ENCODE measurements at places on chromosomes 6 and 20.

GRCh38 chr6:108193131-108193530 lies 27.3 kb downstream of the NR2E1 start:
- DNase-seq = no peak

- no peak for DNase-seq
Observed at GRCh38 chr6:107800564-107801164, 23.4 kb downstream of the SCML4 start.

GRCh38 chr20:32337937-32338661 lies 20.0 kb upstream of the ASXL1 start:
- no peak for DNase-seq

DNA sequence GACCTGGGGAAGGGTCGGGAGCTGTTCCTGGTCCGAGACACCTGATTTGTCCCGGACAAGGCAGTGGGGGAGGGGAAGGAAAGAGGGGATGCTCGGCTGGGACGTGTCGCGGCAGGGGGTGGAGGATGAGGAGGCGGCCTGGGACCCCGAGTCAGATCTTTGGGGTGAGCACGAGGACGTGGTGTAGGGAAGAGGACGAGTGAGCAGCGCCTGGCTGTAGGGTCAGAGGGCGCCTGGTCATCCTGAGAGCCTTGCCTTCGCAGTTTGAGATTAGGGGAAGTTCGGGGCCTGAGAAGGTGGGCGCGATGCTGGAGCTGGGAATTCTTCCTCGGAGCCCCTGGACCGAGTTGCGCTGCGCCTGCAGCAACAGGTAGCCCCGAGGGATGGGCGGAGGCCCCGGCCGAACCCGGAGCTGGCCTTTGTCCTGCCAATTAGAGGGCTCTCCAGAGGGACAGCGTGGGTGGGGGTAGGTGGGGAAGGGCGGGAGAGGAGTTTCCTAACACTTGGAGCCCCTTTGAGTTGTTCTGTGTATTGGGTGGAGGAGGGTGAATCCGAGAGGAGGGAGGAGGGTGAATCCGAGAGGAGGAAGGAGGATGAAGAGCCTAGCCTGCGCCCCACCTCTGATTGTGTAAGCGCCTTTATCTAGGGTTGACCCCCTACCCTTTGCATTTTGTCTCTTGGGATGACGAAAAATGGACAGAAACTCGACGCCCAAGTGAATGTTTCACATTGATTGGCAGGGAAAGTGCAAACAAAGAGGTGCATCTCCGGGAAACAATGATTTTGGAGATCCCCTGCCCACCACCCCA lies 72.0 kb downstream of the SOX4 start:
- DNase-seq = no peak

GRCh38 chr20:41011551-41012067 lies 17.0 kb upstream of the TOP1 start:
- DNase-seq = no peak

DNA sequence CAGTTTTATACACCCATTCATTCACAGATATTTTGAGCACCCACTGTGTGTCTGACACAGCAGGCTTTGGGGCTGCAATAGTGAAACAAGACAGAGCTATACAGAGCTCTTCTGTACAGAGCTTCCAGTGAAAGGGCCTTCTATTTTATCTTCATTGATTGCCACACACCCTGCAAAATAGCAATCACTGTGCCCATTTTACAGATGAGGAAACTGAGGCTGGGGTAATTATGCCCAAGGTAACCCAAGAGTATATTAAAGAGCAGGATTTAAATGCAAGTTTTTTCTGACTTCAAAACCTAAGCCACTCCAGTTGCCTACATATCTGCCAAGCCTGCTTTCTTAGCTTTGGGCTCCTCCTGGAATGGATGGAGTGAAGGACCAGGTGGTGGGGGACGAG lies 4.5 kb downstream of the BPI start:
- DNase-seq = no peak

DNA sequence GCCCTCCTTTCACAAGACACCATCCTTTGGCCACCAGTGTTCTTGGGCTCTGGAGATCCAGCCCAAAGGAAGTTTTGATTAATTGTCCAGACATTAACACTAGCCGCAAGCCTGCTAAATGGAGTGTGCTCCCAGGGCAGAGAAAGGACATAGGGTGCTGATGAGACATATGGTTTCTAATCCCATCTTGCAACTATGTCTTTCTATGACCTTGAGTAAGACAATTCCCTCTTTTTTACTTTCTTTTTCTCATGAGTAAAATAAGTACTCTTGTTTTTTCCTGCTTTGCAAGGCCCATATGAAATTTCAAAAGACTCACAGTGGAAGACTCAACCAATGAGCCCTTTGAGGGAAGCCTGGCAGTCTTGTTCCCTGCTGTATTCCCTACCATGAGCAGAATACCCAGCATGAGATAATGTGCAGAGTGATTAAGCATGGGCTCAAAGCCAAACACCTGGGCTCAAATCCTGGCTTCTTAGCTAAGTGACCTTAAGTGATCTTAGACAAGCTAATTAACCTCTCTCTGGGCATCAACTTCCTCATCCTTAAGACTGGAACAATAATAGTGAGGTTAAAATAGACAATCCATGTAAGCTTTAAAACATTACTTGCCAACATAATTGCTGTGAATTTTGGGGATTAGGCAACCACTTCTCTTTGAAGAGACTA lies at the start of gene WFDC10B:
Gene WFDC10B, minus strand, starts transcription at position 51 of the 669 bp plus-strand sequence. CDS start 19,027 bp downstream, outside the sequence.
- no peak for DNase-seq

DNA sequence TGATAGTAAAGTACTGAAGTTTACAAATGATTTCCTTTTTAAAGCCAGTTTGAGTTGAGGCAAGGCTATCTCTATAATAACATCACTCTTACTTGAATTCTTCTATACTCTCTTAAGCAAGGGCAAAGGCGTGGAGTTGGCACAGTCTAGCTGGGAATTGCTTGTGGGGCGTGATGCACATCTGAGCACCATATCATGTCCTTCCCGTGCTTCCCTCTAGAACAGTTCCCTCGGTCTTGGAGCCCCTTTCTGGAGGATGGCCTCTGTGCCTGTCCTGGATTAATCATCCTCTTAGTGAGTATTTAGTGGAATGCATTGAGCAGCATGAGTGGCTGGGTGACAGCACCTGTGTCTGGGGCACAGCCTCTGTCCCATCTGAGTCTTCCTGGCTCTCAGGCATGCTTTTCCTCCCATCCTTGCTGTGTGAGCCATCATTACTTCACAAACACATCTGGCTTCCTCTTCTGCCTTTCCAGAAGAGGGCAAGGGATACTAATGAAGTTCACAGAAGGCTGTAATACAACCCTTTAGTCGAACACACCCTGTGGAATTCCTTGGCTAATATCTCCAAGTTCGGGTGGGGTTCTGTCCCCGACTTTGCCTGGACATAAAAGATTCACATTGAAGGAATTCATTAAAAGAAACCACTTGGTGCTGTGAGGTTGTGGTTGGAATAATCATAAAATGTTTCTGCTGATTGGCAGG lies 188.2 kb downstream of the FNDC1 start:
- DNase-seq = no peak

GRCh38 chr6:93105017-93105416 lies 314.3 kb downstream of the EPHA7 start:
- DNase-seq = no peak

- no peak for DNase-seq
Observed at GRCh38 chr20:4216142-4216735, 200.9 kb upstream of the RNF24 start.

- DNase-seq = no peak
Observed at GRCh38 chr6:105318660-105319059, 84.2 kb downstream of the PREP start.

DNA sequence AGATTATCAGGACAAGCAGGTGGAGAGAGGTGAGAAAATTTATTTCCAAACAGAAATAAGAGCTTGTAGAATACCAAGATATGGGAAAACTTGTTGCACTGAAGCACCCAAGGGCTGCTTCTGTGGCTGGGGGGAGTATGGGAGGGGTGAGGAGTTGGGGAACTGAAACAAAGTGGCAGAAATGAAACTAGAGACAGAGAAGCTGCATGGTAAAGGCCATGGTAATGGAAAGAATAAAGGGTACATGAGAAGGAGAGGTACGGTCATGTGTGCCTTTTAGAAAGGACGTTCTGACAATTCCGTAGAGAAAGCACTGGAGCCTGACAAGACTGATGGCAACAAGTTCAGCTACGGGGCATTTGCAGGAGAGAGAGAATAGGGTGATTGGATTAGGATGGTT lies 51.6 kb upstream of the RIN2 start:
- no peak for DNase-seq

- DNase-seq = no peak
Observed at GRCh38 chr6:69942485-69942884, 76.1 kb downstream of the COL19A1 start.

- no peak for DNase-seq
Observed at GRCh38 chr20:33704197-33704924, 15.7 kb downstream of the PXMP4 start.

GRCh38 chr6:121880831-121881230 lies 445.4 kb downstream of the GJA1 start:
- no peak for DNase-seq

- DNase-seq = no peak
Observed at GRCh38 chr6:166286839-166287271, 21.3 kb downstream of the PRR18 start.

DNA sequence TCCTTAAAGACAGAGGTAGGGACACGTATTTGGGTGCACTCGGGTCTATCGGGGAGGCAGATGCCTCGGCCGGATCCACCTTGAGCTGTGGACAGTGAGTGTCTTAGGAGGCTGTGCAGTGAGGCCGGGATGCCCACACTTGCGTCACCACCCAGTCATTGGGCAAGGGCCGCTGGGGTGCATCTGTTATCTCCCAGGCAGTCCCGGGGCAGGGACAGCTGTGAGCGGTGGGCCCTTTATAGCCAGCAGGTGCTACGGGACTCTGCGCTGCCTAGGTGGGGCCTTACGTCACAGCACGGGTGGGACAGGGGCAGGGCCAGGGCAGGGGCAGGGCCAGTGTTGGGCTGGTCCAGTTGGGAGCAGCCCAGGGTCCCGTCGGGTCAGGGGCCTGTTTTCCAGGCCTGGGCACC lies 689 bp upstream of the COL20A1 start:
- no peak for DNase-seq

DNA sequence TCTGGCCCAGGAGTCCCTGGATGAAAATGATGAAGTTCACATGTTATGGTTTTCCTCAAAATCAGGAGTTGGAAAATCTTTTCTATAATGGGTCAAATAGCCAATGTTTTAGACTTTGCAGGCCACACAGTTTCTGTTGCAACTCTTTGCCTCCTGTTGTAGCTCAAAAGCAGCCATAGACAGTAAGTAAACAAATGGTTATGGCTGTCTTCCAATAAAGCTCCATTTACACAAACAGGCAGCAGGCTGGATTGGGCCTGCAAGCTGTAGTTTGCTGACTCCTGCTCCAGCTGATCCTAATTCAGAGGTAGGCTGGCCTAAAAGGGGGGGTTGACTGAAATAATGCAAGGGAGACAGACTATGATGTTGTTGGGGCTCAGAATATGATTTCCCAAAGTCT lies 33.0 kb downstream of the METTL24 start:
- DNase-seq = no peak

DNA sequence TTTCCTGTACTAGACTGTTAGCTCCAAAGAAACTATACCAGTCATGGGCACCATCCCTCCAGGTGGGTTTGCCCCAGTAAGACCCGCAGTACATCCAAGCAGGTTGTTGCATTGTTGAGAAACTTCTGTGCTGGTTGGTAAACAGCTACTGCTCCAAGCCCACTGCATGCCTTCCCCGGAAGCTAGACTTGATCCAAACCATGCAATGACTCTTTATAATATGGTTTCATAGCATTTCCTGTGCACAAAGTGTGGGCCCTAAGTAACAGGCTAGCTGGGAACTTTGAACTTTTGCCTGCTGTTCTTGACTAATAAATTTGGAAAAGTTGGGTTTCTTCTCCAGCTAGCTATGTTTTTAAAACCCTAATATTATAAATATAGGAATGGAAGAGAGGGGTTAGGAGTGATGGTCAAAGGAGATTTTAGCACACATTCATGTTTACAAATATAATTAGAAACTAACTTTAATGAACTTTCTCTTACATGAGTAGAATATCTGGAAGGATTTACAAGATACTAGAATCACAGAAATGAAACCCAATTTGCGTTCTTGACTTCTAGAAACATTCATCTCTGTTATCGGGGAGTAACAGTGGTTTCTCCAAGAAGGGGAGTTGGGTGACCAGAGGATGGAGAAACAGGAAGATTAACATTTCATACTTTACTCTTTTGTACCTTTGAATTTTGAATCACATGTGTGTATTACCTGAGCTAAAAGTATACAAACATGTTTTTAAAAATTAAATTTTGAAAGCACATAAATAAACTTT lies 51.7 kb downstream of the GFOD1 start:
- no peak for DNase-seq

- no peak for DNase-seq
Observed at GRCh38 chr6:135488023-135488422, 9.5 kb downstream of the AHI1 start.

GRCh38 chr6:14822679-14823078 lies 423.2 kb upstream of the JARID2 start:
- no peak for DNase-seq

DNA sequence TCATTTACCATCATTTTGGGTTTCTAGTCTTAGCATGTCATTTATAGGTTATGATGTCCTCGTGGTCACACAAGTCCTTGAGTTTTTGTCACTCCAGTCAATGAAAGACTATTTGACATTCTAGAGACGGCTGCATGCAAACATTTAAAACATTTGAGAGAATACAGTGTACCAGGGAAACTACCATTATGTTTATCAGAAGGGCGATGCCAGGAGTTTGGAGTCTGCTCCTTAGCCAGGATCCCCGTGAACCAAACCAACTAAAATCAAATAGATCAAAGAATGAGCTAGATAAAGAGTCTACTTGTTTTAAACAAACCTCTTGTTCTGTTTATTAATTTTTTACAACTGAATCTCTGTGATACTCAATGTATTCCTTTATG lies 122.6 kb downstream of the OLIG3 start:
- no peak for DNase-seq

Data from cortex of kidney (tissue), 1 donor.